ENCODE measurements at places on chromosomes 6 and 20.

GRCh38 chr20:63188641-63189321 lies 27.1 kb downstream of the YTHDF1 start:
- DNase-seq: no peak

- DNase-seq: no peak
Observed at GRCh38 chr6:17712576-17712975, 5.9 kb upstream of the NUP153 start.

DNA sequence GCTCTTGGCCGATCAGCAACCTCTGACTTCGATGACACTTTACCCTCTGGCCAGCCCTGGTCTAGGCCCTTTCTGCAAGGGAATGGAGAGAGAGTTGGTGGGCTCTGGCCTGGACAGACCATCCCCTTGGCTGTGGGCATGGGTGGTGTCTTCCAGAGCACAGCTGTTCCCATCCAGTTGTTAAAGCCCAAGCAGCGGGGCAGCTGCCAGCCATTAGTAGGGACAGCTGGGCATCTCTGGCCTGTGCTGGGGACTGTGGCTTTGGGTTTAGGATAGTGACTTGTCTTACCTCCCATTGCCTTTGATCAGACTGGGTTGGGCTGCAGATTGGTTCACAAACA lies 2.8 kb downstream of the CDC25B start:
- DNase-seq: no peak

DNA sequence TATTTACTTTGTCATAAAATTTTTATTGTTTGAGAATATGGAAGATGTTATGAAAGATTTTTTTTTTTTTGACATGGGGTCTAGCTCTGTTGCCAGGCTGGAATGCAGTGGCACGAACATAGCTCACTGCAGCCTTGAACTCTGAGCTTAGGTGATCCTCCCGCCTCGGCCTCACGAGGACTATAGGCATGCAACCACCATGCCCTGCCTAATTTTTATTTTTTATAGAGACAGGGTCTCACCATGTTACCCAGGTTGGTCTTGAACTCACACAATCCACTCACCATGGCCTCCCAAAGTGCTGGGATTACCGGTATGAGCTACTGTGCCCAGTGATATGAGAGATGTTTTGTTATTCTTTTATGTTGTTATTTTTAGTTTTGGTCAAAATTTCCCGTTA lies 295.8 kb downstream of the TBC1D7 start:
- no peak for DNase-seq

GRCh38 chr6:100574836-100575235 lies 110.1 kb upstream of the SIM1 start:
- no peak for DNase-seq

- DNase-seq: no peak
Observed at GRCh38 chr6:153956808-153957207, 82.2 kb upstream of the OPRM1 start.

- no peak for DNase-seq
Observed at GRCh38 chr6:169528755-169529154, 173.1 kb downstream of the WDR27 start.

DNA sequence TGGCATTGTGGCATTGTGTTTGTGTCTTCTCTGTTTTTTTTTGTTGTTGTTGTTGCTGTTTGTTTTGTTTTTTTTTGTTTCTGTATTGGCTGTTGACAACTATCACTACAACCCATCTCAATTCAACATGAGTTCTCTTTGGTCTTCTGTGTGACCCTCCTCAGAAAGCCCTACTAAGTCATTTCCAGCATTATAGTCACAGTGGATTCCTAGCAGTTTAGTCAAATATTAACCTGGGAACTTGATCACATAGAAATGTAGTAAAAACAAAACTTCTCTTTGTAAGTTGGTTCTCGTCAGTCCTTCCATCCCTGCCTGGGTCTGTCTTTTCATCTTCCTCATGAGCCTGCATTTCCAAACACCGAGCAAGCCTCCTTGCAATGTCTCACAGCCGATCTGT lies 16.8 kb downstream of the SLC17A2 start:
- DNase-seq: no peak

- no peak for DNase-seq
Observed at GRCh38 chr6:44730771-44731391, 343.4 kb downstream of the CDC5L start.
